Esophagus squamous epithelium (tissue), 5 donors: ENCODE measurements at places on chromosomes 5 and 9.
A peak's percentile ranks its signal among the peaks of the same experiment; 100 is the strongest.

- DNase-seq: no peak
Measured at GRCh38 chr9:94086486-94087345, 2.5 kb downstream of the PTPDC1 start.

DNA sequence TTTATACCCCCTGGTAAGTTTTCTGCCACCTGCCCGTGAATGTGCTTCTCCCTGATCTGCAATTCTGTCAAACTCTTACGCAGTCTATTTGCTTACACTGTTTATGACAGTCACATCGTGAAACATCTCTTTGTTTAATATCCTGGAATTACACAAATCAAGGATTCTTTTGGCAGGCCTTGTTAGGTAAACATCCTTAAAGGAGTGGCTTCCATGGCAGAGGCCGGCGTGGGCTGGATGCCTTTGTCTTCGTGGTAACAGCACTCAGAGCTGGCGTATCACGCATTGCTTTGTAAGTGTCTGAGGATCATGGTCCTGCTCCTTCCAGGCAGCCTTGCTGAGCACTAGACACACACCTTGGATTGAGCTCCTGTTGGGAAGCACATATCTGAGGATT lies 145.7 kb downstream of the IRX1 start:
- DNase-seq: no peak

DNA sequence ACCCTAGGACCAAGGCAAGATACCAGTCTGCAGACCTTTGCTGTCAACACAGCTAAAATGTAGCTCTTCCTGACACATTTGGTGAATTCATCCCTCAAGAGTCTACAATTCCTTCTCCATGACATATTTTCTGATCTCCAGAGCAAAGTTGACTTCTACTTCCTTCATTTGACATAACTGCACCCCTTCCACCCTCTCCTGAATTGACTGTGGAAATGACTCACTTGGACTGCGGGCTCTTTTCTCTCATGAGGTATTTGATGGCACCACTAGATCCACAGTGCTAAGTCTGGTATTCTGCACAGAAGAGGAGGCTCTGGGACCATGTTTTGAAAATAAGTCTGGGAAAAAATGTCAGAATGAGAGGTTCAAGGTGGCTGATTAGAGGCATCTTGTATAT lies 338.4 kb upstream of the TRPC7 start:
- DNase-seq: no peak

- no peak for DNase-seq
Measured at GRCh38 chr5:36138900-36139683, 12.6 kb downstream of the LMBRD2 start.

DNA sequence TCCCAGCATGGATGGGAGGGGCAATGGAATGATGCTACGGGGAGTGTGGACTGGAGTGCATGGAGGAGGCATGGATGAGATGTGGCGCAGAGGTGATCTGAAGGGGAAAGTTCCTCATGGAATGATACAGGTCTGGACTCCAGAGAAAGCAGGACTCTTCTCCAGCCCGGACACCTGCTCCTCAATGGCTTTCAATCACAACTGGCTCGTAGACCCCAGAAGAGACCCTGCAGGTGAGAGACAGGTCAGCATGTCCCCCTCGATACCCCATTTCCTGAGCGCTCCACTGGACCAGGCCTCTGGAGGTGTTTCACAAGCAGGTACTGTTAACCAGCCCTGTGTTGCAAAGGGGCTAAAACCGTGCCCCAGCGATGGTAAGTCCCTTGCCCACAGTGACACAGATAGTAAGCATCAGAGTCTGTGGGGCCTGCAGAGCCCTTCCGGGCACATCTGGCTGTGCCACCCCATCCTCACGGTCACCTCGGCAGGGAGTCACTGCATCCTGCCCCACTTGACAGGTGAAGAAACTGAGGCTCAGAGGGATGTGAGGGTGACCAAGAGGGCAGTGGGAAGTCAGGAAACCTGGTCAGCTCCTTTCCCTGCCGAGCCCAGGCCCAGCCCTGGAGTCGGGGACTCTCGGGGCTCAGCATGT lies 5.5 kb upstream of the DPM2 start:
- DNase-seq: no peak

DNA sequence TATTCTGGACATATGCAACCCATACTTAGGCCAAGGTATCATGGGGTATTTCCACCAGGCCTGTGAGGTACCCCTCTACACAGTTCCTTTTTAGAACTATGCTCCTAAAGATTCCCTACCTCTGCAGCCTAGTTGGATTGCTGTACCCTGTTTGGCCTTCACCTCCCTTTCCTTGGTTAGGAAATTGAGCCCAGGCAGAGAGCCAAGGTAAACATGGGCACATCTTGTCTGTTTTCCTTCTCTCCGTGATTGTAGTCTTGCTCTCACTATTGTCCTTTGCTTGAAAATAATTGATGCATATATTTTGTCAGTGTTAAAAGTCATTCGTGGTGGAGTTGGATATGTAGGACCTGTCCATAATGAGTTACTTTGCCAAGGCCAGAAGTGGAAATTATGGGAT lies 26.7 kb downstream of the BDP1 start:
- no peak for DNase-seq

DNA sequence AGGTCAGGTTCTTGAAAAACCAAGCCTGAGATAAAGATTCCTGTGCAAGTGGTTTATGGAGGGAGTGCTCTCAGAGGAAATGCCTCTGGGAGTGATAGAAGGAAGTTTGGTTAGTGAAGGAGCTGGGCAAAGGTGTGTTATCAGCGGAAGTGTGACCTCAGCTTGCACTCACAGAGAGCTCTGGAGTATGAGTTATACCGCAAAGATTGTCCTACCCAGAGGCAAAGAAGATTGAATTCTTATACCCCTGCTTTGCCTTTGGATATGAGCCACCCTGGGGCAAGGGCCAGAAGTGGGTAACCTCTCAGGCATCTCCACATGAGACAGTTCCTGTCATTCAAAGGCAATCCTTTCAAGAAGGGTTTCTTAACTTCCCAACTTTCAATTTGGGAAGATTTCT lies 145.6 kb downstream of the MUSK start:
- no peak for DNase-seq

DNA sequence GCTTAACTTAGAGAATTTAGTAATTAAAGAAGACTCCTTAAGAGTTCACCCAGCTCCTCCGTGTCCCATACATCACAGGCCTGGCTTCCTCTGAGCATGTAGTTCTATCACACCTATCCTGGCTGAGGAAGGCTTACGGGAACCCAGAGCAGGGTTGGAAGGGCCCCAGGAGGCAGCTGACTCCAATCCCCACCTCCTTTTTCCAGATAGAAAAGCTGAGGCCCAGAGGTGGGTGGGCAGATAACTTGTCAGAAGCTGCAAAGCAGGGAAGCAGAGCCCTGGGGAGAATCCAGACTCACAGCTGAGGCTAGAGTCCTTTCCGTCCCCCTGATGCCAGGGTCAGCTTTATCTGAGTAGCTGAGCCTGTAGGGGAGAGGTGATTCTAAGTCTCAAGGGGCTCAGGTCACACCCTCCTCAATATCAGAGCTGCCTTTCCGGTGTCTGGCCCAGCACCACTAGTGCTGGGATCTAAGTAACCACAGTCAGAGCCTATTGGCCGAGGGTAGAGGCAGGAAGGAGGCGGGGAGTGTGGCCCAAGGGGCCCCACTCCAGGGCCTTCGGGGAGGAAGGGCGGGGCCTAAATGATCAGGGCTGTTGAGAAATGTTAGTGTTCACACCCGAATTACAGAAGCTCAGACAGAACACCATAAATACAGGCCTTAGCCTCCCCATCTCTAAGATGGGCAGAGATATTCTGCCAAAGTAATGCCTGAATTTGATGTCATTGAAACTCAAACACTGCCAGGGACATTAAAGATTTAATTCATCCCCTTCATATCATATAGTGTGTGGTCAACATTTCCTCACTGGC lies 9.9 kb downstream of the CCDC69 start:
- peak; percentile 64 for DNase-seq
